ENCODE measurements at places on chromosomes 16 and 17.

- peak; percentile 16 for DNase-seq
Measured at GRCh38 chr17:7436556-7437368, 1.5 kb downstream of the TMEM102 start.

GRCh38 chr17:9177212-9177611 is 155.9 kb downstream of the NTN1 start:
- no peak for DNase-seq

DNA sequence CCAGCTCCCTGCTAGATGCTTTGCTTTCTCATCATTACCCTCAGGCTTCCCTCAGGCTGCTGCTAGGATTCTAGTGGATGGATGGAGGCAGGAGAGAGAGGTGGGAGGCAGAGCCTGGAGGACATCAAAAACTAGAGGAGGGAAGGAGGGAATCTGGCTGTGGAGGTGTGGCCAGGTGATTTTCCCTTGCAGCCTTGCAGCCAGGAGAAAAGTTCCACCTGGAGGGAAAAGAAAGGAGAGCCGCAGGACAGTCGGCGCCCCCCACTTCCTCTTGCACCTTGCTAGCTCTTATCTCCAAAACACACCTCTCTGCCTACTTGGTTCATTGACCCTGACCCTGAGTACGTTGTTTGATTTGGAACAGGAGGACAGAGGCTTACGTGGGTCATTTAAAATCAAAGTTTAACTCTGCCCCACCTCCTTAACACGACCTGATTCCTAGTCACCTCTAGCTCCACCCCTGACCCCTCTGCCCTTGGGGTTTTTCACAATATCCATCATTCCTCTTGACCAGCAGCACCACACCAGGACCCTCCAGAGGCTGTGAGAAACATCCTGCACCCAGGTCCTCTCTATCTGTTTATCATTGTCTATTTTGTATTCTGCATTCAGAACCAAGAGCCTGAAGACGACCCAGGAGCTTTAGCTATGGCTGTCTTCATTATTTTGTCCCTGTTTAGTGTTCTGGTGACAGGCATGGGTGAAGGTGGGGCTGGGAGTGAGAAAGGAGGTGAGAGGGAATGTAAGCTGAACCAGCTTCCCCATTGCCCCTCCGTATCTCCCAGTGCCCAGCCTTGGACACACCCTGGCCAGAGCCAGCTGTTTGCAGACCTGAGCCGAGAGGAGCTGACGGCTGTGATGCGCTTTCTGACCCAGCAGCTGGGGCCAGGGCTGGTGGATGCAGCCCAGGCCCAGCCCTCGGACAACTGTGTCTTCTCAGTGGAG is 15.9 kb downstream of the AOC3 start:
- DNase-seq: no peak

GRCh38 chr17:76793775-76794174 is 55.9 kb downstream of the MFSD11 start:
- DNase-seq: no peak

DNA sequence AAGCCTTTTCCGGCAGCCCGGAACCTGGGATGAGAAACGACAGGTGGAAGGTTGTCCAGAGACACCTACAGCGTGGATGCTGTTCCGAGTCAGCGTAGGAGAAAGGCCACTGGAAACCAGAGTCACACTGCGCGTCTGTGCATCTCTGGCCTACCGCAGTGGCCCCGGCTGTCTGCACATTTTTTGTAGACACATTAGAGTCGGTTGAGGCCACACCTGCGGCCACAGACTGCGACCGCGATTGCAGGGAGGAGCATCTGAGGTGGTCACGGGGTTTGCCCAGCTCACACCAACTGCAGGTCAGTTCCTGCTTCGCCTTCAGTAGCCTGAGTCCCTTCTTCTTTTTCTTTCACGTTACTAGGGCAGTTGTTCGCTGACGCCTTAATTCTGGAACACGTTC is 52.4 kb downstream of the WDR45B start:
- no peak for DNase-seq

DNA sequence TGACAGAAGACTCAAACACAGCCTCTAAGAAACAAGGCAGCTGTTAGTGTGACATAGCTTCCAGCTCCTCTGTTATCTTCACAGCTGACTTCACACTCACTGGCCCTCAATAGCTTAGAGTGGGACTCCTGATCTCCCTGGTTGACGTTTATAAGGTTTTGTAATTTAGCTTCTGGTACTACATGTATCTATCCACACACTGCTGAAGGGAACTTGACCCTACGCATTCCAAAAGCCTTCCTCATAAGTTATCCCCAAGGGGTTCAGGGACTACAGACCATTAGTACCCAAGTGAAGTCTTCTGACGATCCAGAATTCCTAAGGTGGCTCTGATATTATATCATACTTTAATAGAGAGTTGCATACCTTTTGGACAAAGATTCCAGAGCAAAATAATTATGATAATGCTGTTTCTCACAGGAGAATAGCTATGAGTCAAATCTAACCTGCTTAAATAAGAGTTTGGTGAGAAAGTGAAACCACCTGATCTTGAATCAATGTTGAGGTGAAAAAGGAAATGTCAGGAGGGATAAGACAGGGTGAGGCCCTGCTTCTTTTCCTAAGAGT is 14.5 kb downstream of the ACACA start:
- no peak for DNase-seq

- DNase-seq: no peak
Measured at GRCh38 chr17:81656835-81657234, 493 bp upstream of the PDE6G start.

DNA sequence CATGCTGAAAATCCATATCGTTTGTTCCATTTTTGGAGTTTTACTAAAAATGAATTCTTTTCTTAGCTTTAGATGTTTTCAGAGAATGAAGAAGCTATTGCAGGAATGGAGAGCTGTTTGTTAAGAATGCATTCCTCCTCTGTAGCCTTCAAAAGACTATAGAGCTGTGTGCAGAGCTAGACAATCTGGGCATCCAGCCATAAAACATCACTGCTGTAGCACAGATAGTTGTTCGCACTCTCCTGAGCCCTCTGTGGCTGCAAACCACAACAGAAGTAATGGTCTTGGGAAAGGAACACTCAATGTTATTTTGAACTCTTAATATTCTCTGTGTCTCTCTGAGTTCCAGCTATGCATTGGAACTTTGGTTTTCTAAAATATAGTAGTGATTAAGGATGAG is 4.9 kb downstream of the TNRC6C start:
- DNase-seq: peak; percentile 40
